ENCODE measurements at places on chromosomes 2 and 18.

- no peak for DNase-seq
Measured at GRCh38 chr2:58140508-58141072, 94.0 kb downstream of the VRK2 start.

DNA sequence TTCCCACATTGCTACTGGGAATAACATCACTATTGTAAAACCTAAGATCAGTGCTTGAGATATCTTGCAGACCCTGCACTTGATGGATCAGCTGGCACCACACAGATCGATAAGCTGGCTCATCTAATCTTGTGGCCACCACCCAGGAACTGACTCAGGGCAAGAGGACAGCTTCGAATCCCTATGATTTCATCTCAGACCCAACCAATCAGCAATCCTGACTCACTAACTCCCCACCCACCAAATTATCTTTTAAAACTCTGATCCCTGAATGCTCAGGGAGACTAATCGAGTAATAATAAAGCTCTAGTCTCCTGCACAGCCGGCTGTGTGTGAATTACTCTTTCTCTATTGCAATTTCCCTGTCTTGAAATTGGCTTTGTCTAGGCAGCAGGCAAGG is 11.3 kb upstream of the TEX44 start:
- no peak for DNase-seq

DNA sequence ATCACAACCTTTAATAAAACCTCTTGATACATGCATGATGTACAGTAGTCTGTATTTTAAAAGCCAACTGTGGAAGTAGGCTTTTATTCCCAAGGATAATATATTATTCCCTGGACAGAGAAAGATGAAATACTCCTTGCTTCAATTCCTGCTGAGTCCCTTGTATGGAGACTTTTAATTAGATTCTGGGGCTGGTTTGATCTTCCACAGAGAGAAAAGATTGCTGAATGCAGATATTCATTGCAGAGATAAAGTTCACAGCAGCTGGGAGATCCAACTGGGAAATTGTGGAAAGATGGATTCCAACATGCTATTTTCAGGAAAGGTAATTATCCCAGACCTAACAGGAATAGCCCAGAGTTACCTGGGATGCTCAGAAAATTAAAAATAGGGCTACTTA is 607.0 kb upstream of the HS6ST1 start:
- no peak for DNase-seq

DNA sequence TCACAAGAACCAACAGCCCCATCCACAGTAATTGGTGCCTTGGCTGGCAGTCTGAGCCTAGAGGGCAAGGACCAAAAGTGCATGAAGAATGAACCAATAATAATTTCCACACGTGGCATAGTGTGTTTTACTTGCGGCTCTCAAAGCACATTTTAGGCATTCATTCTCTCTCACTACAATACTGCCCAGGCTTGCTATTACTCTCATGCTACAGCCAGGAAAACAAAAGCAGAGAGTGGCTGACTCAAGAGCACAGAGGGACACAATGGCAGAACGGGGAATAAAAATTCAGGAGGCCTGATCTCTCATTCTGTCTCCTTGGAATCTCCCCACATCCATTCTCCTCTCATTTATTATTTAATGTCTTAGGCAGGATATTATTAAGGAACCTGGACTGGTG is 57.0 kb upstream of the NOL4 start:
- no peak for DNase-seq

DNA sequence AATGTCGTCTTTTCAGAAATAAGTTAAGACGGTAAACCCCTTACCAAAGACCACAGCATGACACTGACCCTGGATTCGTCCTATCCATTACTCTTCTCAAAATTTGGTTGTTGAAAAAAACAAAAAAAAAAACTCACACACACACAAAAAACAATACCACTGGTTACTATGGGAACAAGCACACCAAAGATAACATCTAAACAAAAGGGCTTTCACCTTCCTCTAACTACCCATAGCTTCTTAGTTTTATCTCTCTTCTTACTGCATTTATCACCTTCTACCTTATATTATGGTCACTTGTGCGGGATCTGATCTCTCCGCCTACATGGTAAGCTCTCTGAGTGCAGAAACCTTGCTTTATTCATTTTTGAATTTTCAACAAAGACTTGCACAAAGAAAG is 192.7 kb downstream of the STK39 start:
- DNase-seq, result no peak

- DNase-seq, result no peak
Measured at GRCh38 chr2:168907940-168908662, 7.0 kb downstream of the G6PC2 start.

GRCh38 chr2:206981739-206982340 is 42.5 kb downstream of the CPO start:
- DNase-seq, result peak; percentile 60

- no peak for DNase-seq
Measured at GRCh38 chr2:64678771-64679590, 25.3 kb upstream of the SERTAD2 start.

- DNase-seq, result peak; percentile 35
Measured at GRCh38 chr2:42102591-42103450, 55.0 kb downstream of the PKDCC start.

DNA sequence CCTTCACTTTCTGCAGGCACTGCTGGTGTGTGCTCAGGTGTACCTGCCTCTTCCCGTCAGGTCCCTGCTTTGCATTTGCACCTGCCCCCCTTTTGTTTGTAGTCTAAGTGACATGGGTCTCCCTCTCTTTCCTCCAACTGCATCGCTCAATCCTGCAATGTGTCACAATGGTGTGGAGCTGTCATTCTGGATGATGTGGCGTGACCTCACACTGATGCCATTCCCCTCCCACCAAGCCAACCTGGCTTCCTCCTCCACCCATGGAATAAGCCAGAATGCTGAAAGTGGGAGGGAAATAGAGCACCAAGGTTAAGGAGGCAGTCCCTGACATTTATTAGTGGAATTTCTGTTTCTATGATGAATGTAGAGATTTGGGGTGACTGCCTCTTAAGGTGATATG is 156.7 kb downstream of the ZBTB7C start:
- no peak for DNase-seq

DNA sequence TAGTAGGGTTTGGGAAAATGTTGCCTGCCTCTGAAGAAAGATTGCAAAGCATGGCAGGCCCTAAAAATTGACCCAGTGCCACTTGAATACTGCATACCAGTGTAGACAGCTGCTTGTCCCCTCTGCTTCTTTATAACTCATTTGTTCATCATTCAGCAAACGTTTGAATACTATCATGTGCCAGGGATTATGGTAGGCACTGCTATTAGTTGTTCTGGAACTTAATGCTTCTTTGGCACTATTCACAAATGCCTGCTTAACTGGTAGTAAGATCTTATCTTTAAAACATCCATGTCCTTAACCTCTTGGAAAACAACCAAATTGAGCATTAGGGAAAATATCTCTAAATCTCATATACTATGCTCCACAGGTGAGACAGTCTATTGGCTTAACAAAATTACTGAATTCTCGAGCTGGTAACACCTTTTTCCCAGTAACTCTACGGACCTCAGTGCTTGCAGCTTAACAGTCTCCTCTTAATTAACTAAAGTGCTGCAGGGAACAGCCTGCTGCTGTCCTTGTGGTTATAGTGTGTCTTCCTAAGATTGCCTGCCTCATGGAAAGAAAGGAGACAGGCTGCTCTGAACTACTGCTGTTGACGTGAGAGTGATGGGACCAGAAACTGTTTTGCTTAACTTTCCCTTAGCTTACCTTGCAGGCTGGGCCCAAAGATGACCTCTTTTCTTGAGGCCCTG is 93.2 kb downstream of the MIB1 start:
- no peak for DNase-seq

DNA sequence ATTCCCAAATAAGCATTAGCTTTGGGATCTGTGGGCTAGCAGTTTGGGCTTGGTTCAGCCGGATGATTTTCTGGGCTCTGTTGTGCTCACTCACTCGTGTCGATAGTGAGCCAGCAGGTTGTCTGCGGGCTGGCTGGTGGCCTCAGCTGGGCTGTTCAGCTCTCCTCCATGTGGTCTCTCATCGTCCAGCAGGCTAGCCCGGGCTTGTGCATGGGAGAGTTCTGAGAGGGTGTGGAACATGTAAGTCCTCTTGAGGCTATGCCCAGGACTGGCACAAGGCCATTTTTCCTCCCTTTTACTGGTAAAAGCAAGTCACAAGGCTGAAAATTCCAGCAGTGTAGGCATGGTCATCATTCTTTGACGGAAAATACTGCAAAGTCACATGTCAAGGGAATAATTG is 38.5 kb downstream of the NTSR2 start:
- DNase-seq, result no peak

DNA sequence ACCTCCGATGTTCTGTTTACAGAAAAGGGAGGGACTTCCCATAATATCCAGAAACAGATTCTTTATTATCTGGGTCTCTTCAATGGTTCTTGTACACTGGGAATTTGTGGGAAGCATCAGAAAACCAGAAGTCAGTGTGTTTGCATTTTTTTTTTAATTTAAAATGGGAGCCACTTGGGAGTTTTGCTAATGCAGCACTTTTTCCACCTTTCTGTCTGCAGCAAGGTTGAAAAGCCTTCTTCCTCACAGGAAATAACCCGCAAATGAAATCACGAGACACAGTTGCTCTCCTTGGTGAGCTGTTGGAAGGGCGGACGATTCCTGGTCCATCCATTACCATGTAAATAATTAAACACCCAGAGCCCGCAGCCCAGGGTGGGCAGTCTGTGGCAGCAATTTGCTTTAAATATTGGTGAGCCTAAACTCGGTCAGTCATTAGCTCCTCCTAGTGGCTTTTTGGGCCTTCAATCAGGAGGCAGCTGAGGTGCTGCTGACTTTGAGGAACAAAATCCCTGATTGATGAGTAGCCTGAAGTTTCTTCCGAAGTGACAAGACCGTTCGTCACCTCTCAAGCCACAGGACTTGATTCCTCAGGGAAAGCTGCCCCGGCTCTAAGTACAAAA is 471.5 kb downstream of the EPHA4 start:
- DNase-seq, result no peak

GRCh38 chr2:178819992-178820391 is 12.8 kb upstream of the TTN start:
- DNase-seq, result peak; percentile 20

DNA sequence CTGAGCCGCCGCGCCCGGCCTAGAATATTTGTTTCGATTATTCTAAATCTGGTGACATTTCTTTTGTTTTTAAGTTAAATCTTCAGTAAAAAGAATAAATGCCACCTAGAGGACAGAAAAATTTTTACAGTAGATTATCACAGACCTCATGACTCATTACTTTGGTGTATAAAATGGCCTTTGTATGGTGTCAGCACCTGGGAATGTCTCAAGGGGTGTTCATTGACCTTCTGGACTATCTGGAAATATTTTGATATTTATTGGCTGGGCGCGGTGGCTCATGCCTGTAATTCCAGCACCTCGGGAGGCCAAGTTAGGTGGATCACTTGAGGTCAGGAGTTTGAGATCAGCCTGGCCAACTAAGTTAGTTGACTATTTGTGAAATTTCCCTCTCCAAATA is 30.3 kb upstream of the SLC30A6 start:
- peak; percentile 70 for DNase-seq

DNA sequence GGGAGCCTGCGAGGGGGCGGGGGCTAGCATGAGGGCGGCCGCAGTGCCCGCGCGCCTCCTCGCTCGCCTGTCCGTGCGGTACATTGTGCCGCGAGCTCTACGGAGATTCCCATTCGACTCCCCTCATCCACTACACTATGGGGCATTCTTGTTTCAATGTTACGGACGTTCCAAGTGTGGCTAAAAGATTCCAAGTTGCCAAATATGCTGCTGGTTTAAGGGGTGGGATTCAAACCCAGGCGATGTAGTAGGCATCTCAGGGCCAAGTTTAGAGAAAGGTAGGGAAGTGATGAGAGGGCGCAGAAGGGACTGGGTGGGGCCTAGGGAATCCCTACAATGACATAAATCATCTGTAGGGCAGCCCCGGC is 10.0 kb upstream of the CRYBA2 start:
- no peak for DNase-seq

- DNase-seq, result no peak
Measured at GRCh38 chr2:11719230-11719977, 27.0 kb upstream of the LPIN1 start.

DNA sequence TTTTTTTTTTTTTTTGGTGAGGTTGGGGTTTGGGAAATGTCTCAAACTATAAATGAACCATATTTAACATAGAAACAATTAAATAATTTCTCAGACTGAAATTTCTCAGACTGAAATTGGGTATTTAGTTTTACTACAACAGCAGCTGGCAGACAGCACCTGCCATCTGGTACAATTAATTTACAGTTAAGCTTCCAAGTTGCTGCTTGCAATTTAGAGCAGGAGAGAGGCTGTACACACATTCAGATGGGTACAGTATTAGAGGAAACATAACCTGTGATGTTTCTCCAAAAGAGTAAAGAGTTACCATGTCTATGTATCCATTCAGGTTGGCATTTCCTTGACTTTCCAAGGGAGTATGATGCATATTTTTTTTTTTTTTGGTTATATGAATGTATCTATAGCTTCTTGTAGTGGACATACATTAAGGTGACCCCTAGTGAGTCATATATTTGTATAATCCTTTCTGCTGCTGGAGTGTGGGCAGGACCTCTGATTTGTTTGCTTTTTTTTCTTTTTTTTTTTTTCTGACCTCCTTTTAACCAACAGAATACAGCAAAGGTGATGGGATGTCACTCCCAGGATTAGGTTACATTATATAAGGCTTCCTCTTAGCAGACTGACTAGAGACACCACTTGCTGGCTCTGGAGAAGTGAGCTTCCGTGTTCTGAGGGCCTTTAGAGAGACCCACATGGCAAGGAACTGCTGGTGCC is 201.7 kb downstream of the PTH2R start:
- DNase-seq, result no peak

DNA sequence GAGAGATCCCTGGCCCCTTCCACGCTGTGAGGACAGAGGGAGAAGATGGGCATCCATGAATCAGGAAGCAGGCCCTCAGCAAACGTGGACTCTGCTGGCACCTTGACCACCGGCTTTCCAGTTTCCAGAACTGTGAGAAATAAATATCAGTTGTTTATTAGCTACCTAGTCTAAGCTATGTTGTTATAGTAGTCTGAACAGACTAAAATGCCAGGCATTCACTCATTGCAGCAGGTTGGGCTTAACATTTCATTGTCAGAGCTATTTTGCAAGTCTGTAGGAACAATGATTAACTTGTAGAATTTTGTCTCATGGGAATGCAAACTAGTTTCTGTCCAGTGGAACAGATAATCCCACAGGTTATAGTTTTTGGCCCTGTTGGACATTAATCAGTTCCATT is 24.8 kb upstream of the TBC1D8 start:
- no peak for DNase-seq

GRCh38 chr2:100561191-100561590 is 1.6 kb upstream of the PDCL3 start:
- DNase-seq, result no peak

Measured in kidney capillary endothelial cell (primary cell).